ENCODE measurements at places on chromosomes 4 and X.

DNA sequence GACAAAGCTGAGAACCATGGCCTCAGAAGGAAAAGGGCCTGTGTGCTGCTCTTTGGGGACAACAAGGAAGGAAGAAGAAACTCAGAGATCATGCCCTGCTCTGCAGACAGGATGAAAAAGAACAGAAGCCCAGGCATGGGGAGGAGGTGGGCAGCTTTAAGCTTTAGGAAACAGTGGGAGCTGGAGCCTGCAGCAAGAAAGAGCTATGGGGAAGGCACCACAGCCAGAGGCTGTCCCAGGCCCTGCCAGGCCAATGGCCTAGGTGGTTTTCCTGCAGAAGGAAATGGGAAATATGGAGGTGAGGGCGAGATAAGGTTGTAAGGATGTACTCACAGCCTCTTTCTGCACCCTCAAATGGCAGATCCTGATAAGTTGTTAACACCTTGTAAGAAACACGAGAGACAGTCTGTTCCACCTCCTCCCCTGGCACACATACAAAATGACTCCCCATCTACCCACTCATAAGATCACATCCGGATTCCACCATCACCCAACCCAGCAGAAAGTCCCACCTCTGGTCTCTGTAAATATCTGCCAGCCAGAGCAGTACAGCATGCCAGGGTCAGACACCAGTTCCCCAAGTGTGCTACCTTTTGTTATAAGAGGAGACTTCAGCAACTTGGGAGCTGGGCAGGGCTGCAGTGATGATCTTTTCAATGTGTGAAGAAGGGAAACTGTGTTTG is 105.2 kb downstream of the RTL5 start:
- peak; percentile 24 for DNase-seq

- no peak for DNase-seq
These were observed 33.6 kb upstream of the HEPH start for GRCh38 chrX:66130469-66130868.

GRCh38 chrX:42096265-42096920 is 173.0 kb upstream of the CASK start:
- peak; percentile 95 for DNase-seq

DNA sequence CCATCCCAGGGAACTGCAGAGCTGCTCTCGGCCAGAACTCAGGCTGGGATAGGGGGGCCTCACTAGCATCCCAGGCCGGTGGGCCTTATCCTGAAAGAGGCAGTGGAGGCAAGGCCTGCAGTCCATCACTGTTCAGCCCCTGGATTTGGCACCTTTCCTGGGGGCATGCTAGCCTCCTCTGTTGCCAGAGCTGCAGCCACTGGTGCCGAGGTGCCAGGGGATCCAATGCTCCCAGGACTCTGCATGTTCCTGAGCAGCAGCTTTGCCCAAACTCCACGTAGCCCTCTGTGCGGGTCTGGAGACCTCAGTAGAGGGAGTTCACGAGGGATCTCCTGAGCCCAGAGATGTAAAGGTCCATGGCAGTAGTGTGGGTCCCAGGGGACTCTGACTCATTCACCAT is 551.7 kb upstream of the AMOT start:
- no peak for DNase-seq

DNA sequence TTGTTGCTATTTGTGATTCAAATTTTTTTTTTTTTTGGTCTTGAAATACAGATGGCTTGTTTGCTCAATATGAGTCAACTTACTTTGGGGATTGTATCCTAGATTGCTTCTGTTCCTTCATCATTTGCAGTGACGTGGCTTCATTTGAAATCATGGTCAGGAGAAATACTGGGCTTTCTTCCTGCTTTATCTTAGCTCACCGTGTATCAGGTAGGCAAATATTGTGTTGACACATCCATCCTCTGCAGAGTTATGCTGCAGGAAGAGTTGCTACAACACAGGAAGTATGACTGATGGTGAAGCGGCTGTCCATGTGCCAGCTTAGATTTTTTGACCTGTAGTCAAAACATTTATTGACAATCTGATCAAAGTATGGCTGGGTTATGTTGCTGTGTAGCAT is 232.2 kb downstream of the C4orf33 start:
- no peak for DNase-seq

GRCh38 chrX:97987979-97988378 is 1104.3 kb downstream of the RPA4 start:
- DNase-seq = peak; percentile 46
